ENCODE measurements at places on chromosomes 6 and 20.

DNA sequence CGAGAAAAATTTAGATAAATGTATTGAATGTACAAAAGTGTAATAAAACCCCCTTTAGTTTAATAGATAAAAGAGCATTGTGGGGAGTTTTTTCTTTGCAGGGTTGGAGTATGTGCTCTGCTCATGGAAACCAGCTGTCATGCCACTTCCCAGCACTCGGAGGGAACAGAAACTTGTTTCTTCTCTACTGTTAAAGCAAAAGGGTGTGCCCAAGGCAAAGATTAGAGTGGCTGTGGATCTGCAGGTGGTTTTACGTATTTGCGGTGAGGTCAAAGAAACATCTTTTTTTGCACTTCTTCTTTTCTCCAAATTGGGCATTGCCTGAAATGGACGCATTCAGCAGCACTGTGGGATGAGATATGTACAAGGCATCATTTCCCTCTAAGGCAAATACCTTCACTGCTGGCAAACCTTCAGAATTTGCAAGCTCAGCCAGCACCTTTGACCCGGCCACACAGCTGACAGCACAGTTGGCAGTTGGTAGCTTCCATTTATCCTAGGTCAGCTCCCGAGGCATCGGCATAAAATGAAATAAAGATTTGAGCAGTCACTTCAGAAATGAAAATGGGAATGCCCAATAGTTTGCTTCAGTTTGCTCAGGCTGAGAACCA is 178.4 kb upstream of the EYA4 start:
- DNase-seq = no peak

- DNase-seq = no peak
These were observed 338.9 kb downstream of the ESR1 start for GRCh38 chr6:152146385-152146784.

DNA sequence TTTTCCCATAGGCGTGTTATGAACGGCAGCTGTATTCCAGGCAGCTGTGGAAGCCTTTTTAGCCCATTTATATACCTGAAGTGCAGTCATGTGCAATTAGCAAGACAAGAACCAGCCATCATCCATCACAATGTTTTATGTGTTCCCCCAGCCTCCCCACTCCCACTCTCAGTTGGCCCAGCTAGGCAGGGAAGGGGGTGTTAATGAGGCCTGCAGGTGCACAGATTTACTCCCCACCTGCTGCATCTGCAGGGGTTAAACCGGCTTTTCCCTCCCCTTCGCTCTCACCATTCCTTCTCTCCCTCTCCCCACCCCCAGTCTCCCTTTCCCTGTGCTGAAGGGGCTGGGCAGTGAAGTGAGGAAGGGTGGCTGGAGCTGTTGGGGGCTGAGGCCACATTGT is 149.8 kb upstream of the AKAP12 start:
- no peak for DNase-seq

DNA sequence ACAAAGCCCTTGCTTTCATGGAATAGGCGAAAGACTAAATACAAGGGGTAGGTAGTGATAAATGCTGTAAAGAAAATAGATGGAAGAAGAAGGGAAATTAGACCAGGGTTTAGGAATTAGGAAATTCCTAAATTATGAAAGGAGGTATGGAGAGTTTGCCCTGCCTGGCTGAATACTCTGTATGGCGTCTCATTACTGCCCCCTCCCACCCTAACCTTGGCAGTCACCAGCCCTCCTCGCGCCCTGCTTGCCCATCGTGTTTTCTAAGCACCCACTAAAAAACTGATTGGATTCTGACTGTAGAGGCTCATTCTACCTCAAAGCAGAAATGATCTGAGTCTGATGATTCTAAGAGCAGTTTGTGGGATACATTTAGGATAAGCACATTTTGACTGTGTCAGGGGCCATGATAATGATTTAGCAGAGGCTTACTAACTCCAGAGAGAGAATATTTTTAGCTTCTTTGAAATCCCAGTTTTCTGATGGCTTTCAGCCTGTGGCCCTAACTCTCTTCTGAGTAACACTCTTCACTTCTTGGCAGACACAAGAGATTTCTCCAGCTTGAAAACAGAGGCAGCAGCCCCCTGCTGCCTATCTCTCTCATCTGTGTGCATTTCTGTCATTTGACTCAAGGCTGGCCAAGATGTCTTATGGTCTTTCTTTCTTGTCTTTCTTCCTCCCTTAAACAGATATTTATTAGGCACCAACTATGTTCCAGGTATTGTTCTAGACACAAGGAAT is 1.4 kb upstream of the CHD6 start:
- no peak for DNase-seq

Measured in stimulated activated naive CD4-positive, alpha-beta T cell treated with Interleukin-2 at 50 U/mL for 16 hours (primary cell).